Fibroblast of mammary gland (primary cell): ENCODE measurements at places on chromosomes 7 and 10.

- no peak for DNase-seq
These were observed 9.0 kb downstream of the FAM204A start for GRCh38 chr10:118332948-118333710.

- DNase-seq, result no peak
These were observed 9.1 kb downstream of the COL13A1 start for GRCh38 chr10:69810675-69811397.

DNA sequence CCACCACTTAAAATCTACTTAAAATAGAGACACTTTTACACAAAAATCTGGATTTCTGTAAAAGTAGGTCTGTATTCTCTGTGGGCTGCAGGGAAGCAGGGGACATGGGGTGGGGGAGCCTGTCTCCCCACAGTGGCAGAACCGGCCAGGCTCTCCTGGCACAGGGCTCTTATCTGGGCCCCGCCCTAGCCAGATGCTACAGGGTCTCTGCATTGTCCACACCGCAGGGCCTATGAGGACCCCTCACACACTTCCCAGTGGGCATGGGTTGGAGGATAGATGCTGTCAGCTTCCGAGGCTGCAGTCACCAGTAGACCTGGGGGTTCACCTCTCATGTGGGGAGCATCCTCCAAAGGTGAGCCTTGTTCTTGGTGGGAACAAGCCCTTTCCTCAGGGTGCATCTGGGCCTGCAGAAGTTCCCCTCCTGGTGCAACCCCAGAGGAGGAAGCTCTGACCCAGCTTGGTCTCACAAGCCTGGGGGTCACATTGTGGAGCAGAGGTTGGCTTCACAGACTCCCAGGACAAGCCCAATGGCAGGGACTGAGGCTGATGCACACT is 15.4 kb upstream of the MYL7 start:
- no peak for DNase-seq

GRCh38 chr10:66746246-66746645 is 179.6 kb upstream of the LRRTM3 start:
- DNase-seq, result no peak

DNA sequence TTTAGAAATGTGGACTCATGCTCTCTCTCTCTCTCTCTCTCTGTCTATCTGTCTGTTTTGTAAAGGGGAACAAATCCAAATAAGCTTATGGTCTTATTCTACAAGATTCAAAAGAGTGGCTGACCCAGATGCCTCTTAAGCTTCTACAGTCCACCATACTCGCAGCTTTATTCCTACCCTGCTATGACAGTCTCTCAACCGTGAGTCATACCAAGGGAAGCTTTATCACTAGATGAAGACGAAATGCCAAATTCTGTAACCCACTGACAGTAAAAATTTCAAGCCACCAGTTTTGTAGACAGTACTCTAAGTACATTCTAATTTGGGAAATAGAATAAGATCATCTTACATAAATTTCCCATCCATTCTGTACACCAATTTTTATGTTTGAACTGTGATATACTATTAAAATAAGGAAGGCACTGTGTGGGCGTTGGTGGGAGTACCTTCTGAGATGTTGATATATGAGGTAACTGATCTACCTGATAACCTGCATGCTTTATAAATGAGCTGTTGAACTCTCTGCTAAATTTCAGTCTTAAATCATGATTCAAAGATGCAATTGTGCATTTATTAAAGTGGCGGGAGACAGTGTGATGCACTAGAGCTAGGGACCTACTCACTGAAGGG is 153.2 kb downstream of the KLF6 start:
- DNase-seq, result no peak

- DNase-seq, result peak; percentile 99
These were observed 163.1 kb upstream of the PLXNA4 start for GRCh38 chr7:132739271-132739955.

- no peak for DNase-seq
These were observed 25.0 kb upstream of the WDR11 start for GRCh38 chr10:120825878-120826769.
